ENCODE measurements at places on chromosomes 6 and 20.

GRCh38 chr20:22815206-22815551, 219.9 kb upstream of the SSTR4 start:
- DNase-seq, result no peak

GRCh38 chr20:38748861-38749149, 545 bp downstream of the ACTR5 start:
- peak; percentile 20 for DNase-seq

DNA sequence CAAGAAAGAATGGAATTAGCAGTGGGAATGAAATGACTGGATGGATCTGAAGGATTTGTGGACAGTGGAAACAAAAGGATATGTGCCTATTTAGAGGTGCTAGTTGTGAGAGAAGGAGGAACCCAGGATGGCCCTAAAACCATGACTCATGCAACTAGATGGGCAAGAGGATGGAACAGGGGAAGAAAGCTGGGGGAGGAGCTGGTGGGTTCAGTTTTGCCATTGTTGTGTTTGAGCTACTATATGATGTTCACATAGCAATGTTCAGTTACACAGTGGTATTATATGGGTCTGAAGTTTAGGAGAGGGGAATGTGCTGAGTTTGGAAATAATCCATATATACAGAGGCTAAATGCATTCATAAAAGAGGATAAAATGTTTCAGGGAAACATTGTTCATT, 125.7 kb upstream of the SSTR4 start:
- no peak for DNase-seq

DNA sequence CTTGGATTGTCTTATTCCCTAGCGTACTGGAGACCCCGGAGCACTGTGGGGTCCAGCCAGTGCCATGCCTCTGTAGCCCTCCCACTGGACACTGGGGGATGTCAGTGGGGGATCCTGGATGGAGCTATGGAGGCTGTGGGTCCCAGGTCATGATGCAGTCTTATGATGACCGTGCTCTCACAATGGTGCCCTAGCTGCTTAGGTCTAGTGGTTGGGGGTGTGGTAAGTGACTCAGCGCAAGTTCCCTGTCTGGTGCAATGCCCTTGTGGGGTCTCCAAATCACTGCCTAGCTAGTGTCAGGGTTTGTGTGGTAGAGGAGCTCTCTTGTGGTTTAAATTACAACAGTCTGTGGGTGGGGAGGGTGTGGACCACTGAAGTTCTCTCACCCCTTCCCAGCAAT, 135.4 kb downstream of the CDC5L start:
- DNase-seq, result no peak

DNA sequence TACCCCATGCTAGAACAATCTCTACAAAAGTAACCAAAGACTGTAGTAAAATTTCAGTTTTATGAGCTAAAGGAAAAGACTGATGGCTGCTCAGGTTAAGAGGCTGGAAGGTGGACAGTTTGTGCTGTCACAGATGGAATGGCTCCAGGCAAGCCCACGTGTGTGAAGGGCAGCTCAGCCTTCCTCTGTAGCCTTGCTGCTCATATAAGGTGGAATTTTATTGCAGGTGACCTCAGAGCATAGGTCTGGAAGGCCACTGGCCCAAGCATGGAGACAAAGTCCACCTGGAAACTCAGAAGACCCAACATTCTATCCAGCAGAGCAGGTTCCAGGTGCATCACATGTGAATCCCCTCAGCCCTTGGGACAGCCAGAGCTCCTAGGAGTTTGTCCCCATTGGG, 53.6 kb downstream of the KAT14 start:
- DNase-seq, result no peak

DNA sequence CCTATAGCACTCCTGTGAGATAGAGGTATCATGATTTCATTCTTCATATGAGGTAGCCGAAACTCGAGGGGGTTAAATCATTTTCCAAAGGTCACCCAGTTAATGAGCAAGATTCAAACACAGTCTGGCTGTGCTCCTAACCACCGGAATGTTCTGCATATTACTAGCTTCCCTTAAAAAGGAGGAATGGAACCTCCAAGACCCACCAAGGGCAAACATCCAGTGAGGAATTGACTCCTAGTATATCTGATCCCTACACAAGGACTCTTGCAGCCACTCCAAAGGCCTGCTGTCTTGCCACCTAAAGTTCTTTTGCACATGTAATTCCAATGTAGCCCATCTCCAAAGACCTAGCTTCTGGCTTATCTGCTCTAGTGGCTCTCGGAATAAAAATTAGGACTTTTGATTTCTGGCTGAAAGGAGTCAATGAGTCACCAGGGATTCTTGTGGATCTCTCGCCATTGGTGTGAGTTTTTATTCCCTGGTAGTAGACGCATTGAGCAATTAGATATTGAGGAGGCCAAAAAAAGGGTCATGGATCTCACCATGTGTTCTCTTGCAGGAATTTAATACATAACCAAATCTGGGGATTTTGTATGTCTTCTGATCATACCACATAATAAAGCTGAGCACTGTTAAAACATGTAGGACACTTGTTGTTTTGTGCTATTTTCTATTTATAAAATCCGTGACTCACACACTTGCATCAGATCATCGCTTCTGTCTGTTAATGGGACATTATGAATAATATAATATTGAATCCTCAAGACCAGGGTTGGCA, 9.1 kb downstream of the BCAS1 start:
- no peak for DNase-seq

- no peak for DNase-seq
These were observed 65.7 kb downstream of the PSMG4 start for GRCh38 chr6:3324262-3324942.

DNA sequence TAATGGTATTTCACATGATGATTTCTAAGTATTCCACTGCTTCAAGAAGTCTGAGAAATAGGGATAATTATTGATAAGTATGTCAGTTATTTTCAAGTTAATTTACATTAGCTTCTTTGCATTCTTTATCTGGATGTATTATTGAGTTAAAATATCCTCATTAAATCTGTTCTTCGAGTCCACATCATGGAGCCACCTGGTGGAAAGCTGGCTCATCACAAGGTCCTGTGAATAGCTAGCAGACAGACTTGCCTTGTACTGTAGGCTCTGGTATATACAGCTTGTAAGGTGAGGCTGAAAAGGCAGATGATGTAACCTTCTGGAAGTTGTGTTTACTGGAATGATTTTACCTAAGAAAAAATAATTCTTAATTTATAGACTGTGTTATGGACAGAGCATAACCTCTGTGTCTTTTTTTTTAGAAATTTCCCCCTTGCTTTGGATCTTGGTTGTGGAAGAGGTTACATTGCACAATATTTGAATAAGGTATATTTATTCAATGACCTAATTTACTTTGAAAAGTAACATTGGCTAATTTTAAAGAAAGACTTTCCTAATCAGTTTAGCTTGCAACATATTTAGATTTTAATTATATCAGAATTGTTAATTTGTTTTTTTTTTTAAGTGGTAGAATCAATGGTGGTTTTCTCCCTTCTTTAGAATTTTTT, 3.5 kb downstream of the NDUFAF5 start:
- DNase-seq, result peak; percentile 69

DNA sequence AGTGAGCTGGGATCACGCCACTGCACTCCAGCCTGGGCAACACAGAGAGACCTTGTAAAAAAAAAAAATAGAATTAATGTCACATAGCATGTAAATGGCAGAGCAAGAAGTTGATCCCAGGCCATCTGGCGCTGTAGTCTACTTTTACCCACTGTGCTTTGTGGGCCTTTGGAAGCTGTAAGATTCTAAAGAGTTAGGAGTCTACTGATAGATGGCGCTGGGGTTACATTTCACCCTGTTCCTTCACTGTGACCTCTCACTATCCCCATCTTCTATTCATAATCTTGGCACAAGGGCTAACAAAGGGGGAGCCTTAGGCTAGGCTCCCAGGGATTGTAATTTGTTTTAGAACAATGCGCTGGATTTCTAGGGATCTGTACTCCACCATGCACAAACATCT, 24.4 kb downstream of the SIRPD start:
- no peak for DNase-seq

DNA sequence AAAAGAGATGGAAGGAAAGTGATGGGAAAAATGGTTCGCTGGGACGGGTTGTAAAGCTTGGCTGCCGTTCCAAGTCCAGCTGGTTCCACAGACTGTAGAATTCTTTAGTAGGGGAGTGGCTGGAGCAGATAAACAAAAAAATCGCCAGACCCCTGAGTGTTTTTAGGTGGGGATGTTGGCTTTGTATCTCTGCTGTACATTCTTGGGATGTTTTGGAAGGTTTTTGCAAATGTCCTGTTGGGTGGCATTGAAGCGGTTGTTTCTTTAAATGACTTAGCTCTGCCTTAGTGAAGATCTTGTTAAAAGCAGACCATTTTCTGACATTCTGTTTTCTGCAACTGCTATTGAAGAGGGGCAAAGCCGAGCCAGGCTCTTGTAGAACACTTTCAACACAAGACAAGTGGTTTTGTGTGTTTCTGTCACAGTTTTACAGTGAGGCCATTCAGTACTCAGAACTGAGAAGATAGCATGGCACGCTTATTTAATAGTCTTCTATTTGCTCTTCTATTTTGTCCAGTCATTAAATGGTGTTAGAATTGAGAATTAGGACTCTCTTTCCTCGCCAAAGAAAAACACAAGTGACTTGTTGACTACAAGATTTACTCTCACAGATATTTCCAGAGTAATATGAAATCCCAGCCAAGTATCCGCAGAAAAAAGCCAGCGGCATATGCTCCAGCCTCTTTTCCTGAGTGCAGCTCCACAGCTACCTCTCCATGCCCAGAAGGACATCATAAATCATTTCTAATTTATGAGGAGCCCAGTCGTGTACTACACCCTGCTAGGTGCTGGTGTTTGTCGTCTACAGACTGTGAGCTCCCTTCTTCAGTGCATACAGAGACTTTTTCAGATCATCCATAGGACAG, 65.8 kb downstream of the PHACTR2 start:
- DNase-seq, result no peak

- no peak for DNase-seq
These were observed 148.5 kb downstream of the RNGTT start for GRCh38 chr6:88814909-88815308.

DNA sequence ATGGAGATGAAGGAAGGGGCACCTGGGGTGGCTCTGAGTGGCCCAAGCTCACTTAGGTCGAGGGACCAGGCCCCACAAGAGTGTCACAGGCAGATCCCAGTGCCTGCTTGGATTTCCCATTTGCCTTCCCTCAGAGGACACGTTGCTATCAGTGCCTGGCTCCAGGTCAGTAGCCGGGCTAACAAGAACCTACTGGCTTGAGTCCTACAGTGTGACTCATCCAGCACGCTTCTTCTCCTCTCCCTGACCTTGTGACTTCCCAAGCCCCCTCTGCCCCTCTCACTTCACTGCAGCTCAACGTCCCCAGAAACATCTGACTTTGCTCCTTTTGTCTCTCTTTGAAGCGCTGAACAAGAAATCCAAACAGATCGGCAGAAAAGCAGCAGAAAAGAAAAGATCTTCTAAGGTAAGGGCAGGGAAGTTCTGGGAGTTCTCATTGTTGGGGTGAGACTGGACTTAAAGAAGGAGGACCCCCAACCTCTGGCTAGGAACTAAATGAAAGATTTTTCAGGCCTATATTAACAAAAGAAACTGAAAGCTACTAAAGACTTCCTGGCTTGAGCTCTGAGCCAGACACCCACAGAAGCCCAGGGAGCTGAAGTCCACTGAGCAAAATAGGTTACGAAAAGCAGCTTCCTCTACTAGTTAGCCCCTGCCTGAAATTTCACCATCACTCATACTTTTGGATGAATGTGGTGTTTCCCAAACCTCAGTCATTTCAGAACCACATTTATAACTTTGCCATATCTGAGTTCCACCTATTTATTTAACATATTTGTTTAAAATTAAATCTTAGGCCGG, 21.5 kb downstream of the ASIP start:
- DNase-seq, result no peak

- DNase-seq, result no peak
These were observed 657.5 kb upstream of the GJE1 start for GRCh38 chr6:141475259-141475658.

DNA sequence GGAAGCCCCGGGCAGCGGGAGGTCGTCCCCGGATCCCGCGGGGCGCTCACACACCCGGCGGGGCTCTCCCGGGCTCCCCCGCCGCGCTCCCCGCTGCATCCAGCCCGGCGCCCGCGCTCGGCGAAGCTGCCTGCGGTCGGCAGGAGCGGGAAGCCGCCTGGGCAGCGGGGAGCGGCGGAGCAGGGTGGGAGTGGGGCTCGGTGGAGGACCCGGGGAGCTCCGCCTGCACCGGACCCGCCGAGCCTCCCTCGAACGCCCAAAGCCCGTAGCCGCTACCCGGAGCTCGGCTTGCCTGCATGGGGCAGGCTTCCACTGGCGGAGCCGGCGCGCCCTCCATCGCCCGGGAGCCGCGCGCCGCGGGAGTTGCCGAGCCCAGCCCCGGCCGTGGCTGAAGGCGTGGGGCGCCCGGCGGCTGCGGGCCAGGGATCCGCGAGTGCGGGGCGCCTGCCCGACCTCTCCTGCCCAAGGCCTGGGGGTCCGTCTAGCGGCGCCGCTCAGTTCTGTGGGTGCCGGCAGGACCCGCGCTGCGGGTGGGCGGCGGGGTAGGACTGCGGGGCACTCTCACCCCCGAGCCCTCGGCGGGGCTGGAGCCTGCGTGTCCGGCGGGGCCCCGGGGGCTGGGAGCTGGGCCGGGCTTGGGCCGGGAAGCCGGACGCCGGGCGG, 671 bp downstream of the CDH4 start:
- DNase-seq, result no peak

DNA sequence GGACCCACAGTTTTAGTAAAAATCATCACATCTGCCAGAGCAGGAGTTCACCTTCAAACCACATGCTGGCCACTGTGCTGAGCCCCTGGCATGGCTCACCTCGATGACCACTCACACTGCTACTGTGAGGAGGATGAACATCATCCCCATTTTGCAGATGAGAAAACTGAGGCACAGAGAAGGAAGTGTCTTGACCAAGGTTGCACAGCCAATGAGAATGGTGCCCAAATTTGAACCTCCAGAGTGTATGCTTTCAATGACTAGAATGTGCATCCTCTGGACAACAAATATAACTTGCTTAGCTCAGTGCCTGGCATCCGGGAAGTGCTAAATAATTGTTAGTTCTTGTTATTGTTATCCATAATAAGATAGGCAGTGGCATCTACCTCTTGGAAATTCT, 37.2 kb upstream of the FAM83D start:
- no peak for DNase-seq

DNA sequence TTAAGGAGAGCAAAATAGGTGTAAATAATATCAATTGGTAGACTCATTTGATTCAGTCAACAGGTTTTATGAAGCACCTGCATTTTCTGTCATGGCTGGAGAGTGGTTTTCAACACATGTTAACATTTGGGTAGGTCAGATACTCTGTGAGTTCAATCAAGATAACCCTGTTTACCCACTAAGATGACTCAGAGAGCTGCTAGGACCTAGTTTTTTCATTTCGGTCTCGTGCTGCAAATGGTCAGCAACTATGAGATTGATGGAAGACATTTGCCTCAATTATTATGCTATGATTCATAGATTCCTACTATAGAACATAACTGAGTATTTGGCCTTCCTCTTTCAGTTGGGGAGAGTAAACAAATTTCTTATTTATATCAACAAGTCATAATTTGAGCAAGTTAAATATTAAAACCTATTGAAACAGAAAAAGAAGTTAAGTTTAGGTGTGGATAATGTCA, 391.4 kb upstream of the CITED2 start:
- DNase-seq, result no peak

Data from HAP-1 (cell line).